ENCODE measurements at places on chromosomes 5 and 9.

GRCh38 chr9:97561501-97561900, 60.0 kb downstream of the TMOD1 start:
- DNase-seq: no peak

DNA sequence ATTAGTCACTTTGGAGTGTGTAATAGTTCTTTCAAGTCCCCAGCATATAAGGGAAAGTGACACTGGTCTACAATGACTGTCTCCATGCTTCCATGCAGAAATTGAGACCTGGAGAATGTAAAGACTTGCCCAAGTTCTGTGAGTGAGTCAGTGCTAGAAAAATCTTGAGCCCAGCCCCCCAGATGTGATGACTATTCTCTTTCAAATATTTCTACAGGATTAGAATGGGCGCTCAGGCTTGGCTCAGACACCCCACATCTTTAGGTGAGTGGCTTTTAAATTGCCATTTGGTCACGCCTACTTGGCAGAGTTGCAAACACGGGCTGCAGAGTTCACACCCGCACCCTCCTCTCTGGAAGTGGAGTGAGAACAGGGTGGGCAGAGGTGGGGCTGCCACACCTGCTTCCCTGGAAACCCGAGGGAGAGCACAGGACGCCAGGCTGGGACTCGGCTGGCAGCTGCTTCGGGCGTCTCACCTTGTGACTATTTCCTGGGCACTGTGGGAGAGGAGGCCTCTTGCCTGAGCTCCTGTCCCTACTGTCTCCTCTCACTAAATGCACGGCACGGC, 37.6 kb downstream of the ROPN1L start:
- DNase-seq: peak; percentile 87

DNA sequence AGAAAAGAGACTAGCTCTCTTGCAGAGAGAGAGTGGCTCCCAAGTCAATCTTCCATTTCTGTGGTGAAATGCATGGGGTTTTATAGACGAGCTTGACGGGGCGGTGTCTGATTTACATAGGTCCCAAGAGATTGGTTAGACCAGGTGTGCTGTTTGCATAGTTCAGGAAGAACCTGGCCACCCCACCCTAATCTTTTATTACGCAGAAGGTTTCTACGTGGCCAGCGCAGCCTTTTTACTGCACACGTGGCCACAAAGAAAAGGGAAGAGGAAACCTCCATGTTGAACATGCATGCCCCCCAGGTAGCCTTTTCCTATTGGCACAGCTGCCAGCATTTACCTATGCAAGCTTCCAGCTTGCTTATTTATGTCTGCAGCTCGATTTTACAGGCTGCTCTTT, 92.1 kb downstream of the CAVIN4 start:
- DNase-seq: no peak

- no peak for DNase-seq
Observed at GRCh38 chr9:109246533-109246932, 74.3 kb downstream of the EPB41L4B start.

GRCh38 chr5:179906294-179906794, 1.4 kb downstream of the TBC1D9B start:
- DNase-seq: no peak

GRCh38 chr5:77778881-77779438, 2.8 kb upstream of the TBCA start:
- no peak for DNase-seq

- no peak for DNase-seq
Observed at GRCh38 chr5:141186897-141187512, at the start of gene PCDHB9. PCDHB9 (plus strand) TSS chr5:141187161; CDS start chr5:141187319, 158 bp downstream.

DNA sequence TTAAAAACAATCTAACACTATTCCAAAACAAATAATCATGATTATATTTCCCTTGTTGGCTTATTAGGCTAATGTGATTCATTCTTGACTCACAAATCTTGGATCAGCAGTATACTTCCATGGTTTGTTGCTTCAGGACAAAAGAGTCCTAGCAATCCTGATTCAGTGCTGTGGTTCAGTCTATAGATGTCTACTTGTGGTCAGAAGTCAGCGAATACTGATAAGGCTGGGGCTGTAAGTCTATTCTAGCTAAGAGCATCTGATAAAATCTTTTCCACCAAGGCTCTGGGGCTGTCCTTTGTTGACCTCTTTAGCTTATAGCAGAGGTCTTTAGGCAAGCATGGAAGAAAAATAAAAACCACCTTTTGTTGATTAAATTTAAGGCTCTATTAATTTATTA, 4.4 kb upstream of the SMIM3 start:
- peak; percentile 76 for DNase-seq

- DNase-seq: no peak
Observed at GRCh38 chr9:33418090-33418489, 15.7 kb upstream of the AQP7 start.

- no peak for DNase-seq
Observed at GRCh38 chr5:120306303-120306702, 157.8 kb upstream of the PRR16 start.

- peak; percentile 26 for DNase-seq
Observed at GRCh38 chr5:174610968-174611367, 113.4 kb upstream of the MSX2 start.

- no peak for DNase-seq
Observed at GRCh38 chr5:155076379-155076778, 62.8 kb downstream of the KIF4B start.

DNA sequence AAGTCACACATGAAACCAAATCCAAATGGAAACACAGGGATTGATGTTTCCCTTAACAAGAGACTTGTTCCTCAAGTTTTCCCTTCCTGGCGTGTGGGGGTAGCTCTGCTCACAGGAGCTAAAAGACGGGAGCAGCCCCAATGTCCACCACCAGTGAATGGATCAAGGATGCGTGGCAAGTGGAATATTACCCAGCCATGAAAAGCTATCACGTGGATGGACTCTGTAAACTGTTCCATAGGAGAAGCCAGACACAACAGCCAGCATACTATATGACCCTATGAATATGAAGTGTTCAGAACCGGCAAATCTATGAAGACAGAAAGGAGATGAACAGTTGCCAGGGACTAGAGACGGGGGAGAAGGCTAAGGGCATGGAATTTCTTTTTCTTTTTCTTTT, 28.3 kb upstream of the RXRA start:
- DNase-seq: no peak

DNA sequence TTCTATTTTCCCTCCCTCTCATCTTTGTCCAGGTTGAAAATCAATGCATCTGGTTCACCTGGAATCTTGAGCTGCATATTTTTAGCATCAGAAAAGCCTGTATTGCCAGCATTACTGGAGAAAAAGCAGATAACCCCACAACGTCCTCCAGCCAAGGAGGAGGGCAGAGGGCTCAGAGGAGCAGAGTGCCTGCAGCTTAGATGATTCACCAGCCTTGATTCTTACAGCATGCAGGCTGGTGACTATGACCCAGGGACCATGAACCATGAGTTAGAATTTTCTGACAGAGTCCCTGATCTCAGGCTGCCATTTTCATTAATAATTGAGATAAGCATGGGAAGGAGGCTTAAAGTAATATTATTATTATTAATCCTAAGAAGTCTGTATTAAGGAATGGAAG, 278.2 kb downstream of the BRINP1 start:
- no peak for DNase-seq

DNA sequence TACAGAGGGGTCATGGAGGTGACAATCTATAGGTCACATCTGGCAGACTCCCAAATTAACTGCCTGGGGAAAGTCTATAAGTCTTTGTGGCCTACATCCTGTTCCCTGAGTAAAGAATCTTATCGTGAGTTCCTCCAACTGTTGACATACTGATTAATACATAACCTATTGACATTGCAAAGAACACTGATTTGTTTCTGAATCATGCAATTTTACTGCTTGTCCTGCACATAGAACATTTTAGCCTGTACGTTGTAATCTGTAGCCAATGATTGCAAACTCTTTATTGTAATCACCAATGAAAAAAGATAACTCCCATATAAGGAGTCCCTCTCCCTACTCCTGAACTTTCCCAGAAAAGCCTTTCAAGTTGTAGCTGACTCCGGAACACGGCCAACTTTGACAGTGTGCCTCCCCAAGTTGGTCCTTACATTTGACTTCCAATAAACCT, 18.8 kb upstream of the OR2K2 start:
- peak; percentile 21 for DNase-seq

GRCh38 chr9:75482566-75482965, 394.3 kb downstream of the OSTF1 start:
- no peak for DNase-seq

GRCh38 chr5:61177716-61178115, 15.4 kb upstream of the SMIM15 start:
- no peak for DNase-seq

GRCh38 chr9:138075496-138075895, 197.9 kb downstream of the CACNA1B start:
- DNase-seq: no peak

GRCh38 chr5:158714049-158714643, 385.6 kb downstream of the EBF1 start:
- DNase-seq: no peak

- peak; percentile 14 for DNase-seq
Observed at GRCh38 chr9:4935001-4935672, 49.9 kb upstream of the JAK2 start.

GRCh38 chr5:57917004-57917403, 434.4 kb upstream of the ACTBL2 start:
- no peak for DNase-seq

DNA sequence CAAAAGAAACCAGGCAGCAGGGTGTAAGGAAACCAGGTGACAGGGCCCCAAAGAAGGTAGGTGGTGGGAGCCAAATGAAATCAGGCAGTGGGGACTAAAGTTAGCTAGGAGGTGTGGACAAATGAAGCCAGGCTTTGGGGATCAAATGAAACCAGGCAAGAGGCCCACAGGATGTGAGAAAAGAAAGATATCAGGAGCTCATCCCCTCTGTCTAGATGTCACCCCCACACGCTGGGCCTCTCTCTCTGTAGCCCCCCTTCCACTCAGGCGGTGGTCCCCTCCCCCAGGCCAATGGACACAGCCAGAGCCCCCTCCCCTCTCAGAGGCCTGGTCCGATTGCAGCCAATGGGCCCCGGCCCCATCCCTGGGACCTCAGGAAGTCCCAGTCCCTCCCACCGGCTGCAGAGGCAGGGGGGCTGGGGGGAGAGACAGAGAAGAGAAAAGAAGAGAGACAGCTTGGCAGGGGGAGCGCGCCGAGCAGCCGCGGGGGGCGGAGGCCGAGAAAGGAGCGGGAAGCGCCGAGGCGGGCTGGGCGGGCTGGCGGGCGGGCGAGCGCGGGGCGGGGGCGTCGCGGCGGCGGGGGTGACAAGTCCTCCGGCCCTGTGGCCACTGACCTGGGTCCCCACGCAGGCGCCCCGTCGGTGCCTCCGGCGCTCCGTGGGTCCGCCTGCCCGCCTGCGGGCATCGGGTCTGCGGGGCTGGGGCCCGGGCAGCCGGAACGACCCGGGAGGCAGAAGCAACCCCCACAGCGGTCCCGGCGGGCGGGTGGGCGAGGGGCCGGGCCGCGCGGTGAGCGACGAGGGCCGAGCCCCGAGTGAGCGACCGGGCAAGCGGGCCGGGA, 11.9 kb downstream of the CNTFR start:
- DNase-seq: no peak

DNA sequence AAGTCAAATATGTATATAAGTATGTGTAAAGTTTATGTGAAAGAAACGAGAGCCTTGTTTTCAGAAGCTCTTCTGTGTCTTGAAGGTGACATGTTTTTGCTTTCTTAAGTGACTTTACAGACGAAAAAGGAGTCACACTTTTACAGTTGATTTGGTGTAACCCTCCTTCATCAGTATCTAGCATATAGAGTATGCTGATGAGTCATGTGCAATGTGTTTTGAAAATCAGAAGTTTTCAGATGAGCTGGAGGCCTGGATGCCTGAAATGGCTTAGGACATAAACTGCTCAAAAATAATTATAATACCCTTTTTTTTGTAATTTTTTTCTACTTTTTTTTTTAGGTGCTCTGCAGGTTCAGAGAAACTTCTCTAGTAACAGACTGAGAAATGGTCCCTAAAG, 209.5 kb downstream of the CD180 start:
- DNase-seq: peak; percentile 46

DNA sequence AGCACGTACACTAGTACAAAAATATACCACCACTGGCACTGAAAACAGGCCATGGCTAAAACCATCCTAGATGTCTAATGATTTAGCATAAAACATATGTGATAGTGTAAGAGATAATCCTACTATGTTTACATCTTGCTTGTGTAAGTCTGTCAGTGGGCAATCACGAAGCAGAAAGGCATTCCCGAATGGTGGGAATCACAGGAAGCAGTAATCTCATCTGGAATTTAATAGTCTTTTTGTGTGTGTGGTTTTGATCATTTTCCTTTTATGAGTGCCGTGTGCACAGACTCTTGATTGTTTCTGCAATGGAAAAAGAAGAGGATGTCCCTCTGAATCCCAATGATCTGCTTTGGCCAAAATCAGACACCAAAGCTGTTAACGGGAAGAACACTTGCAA, 200.5 kb downstream of the EBF1 start:
- peak; percentile 74 for DNase-seq

DNA sequence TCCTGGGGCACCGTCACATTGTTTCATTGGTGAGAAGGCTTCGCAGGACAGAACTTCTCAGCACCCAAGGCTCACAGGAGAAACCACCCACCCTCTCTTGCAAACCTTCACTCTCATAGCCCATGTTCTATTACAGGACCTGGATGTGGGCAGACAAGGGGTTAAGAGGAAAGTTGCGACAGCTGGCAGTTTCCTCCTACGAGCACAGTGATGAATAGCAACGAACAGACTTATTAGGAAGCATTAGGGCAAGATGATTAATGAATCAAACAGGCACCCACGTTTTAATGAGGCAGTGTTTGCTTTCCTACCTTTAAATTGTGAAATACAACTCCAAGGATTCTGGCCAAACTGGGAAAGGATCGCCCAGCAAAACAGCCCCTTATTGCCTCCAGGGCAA, 339.3 kb downstream of the DRD1 start:
- no peak for DNase-seq

- no peak for DNase-seq
Observed at GRCh38 chr5:139952574-139952973, 90.5 kb downstream of the NRG2 start.

DNA sequence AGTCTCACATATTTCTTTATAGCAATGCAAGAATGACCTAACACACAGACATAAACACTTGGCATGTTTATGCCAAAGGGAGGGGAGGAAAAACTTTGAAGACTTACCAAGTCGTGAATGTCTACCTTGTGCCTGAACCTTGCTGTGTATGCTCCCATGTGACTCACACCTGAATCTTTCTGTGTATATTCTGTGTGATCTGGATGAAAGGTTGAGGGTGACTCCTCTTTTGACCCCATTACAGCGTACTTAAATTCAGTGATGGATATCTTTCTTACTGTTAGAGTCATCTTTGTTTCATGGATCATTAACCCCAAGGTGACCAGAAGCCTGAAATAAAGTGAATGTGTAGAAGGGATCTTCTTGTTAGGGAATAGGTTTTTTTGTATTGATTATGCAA, 52.9 kb upstream of the PTGER4 start:
- DNase-seq: no peak

Measured in fibroblast of skin of abdomen (primary cell).